ENCODE measurements at places on chromosomes 16 and 17. TPM values are rescaled to one million over a fixed set of nuclear protein-coding genes. Genes with fewer than 3 reads are reported as not detected.

- no peak overlapping the region for H3K27ac ChIP-seq
- H3K4me1 ChIP-seq: no peaks in the 10 kb centered on the region
- H3K4me3 ChIP-seq: no peak overlapping the region
Observed at GRCh38 chr17:72199256-72199655, 78.4 kb downstream of the SOX9 start.

GRCh38 chr16:1991948-1992703, 2.4 kb downstream of the SYNGR3 start:
- no peaks in the 10 kb centered on the region for H3K36me3 ChIP-seq
- H3K27ac ChIP-seq: peak overlapping the region; percentile 81
- peak; percentile 85 for DNase-seq
- H3K4me1 ChIP-seq: peaks cover 14% of the 10 kb centered on the region
- peaks cover 26% of the 10 kb centered on the region for H3K27me3 ChIP-seq

The FBXL19 gene
- 74.8 TPM for total RNA-seq

- no peak overlapping the region for H3K4me3 ChIP-seq
- no peaks in the 10 kb centered on the region for H3K36me3 ChIP-seq
- H3K27me3 ChIP-seq: no peaks in the 10 kb centered on the region
- H3K27ac ChIP-seq: no peak overlapping the region
Observed at GRCh38 chr17:78263063-78263735, 31.8 kb downstream of the TMEM235 start.

DNA sequence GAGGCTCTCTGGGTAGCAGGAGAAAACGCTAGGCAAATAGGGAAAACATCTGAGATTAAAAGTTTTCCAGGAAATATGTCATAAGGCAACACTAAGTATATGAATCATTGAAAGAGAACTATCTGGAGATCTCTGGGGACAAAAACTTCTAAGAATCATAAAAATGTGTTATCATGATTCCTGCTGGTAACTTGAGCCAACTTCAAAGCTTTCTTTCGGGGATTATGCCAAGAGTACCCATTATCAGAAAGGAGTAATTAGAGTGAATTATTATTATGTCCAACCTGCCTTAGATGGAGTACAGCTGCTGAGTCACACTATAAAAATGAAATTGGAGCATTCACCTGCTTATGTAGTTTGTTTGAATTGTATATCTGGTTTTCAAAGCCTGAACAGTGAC, 488.5 kb upstream of the SOX9 start:
- no peaks in the 10 kb centered on the region for H3K4me1 ChIP-seq
- no peak overlapping the region for H3K27ac ChIP-seq
- no peak overlapping the region for H3K4me3 ChIP-seq
- H3K27me3 ChIP-seq: no peaks in the 10 kb centered on the region
- DNase-seq: no peak
- no peaks in the 10 kb centered on the region for H3K36me3 ChIP-seq

DNA sequence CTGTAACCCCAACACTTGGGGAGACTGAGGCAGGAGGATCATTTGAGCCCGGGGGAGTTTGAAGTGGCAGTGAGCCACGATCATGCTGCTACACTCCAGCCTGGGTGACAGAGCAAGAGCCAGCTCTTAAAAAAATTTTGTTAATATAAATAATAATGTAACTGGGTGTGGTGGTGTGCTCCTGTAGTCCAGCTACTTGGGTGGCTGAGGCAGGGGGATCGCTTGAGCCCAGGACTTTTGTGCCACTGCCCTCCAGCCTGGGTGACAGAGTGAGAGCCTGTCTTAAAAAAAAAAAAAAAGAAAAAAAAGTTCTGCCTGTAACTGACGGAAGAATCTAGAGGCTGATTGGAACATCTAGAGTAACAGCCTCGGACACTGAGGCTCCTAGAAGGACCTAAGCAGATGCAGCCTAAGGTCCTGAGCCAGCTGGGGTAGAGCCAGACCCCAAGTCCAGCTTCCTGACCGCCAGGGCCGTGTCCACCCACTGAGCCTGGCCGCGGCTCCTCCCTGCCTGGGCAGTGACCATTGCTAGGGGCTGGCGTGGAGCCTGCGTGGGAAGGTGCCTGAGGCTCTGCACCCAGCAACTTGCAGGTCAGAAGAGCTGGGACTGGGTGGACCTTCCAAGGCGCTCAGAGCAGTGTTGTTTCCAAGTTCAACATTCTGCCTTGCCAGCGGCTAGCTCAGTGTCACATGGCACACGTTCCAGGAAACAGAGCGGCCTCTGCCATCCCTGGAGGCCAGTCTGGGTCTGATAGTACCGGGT, 209.4 kb upstream of the CIBAR2 start:
- H3K36me3 ChIP-seq: no peaks in the 10 kb centered on the region
- H3K27me3 ChIP-seq: no peaks in the 10 kb centered on the region

The ATP2A3 gene
- 32.0 TPM for total RNA-seq
